Left ventricle myocardium superior (tissue), 1 donor: ENCODE measurements at places on chromosomes 3 and 15. TPM values are rescaled to one million over a fixed set of nuclear protein-coding genes. Genes with fewer than 3 reads are reported as not detected.
A peak's percentile ranks its signal among the peaks of the same experiment; 100 is the strongest.

DNA sequence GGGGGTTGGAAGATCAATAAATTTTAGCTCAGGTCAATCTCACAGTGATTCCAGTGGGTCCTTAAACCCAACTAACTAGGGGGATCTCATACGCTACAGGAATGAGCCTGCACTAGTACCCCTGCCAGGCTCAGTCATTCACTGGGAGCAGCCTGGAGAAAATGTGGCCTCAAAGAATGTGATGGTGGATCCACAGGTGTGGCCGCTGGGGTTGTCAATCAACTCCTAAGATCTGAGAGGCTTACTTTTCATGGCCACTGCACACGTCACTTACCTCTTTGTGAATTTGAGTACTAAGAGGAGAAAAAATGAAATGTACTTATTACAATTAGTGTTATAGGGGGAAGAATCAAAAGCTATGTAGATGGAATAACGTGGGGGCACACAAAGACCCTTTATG lies 17.5 kb upstream of the FNDC3B start:
- DNase-seq: no peak

- no peak for DNase-seq
Measured at GRCh38 chr15:32888221-32888761, 170.5 kb downstream of the GREM1 start.

DNA sequence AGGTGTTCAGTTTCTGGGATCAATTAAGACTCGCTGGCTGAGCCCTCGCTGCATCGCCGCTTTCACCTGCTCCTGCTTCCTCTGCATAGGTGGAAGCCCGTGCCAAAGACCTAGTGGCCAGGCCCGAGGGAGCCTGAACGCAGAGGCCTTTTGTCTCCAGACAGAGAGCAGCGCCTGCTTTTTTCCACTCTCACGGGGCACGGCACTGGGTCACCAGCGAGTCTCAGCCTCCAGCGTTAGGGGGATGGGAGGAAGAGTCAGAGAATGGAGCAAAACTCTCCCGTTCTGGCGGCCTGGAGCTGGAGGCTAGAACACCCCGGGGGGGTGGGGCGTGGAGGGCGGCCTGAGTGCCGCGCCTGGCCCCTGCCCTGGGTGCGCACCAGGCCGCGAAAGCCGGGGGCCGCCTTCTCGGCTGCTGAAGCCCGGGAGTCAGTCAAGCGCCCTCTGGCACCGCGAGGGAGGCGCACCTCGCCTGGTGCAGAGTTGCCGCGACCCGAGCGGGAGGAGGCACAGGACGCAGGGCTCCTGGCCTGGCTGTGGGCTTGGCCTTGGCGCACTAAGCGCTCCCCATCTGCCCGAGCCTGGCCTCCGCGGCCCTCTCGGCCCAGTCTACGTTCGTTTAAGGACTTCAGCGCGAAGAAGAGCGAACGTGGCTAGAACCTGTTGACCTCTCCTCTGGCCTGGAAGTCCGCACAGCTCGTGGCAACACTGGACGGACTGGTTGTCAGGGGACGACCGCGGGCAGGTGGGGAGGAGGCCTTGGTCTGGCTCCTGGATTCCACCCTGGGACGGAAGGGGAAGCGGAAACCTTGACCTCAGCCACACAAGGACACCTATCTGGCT lies 21.5 kb downstream of the NR2F2 start:
- no peak for DNase-seq

- DNase-seq: no peak
Measured at GRCh38 chr15:66261056-66261455, 7.5 kb upstream of the MEGF11 start.

GRCh38 chr3:24682141-24682547 lies 187.5 kb upstream of the THRB start:
- no peak for DNase-seq

- no peak for DNase-seq
Measured at GRCh38 chr3:102074946-102075345, 225.6 kb downstream of the NFKBIZ start.

GRCh38 chr15:67097930-67098740 lies 32.7 kb downstream of the SMAD3 start:
- peak; percentile 53 for DNase-seq

GRCh38 chr3:52025453-52025852 lies 29.8 kb upstream of the RPL29 start:
- peak; percentile 60 for DNase-seq

DNA sequence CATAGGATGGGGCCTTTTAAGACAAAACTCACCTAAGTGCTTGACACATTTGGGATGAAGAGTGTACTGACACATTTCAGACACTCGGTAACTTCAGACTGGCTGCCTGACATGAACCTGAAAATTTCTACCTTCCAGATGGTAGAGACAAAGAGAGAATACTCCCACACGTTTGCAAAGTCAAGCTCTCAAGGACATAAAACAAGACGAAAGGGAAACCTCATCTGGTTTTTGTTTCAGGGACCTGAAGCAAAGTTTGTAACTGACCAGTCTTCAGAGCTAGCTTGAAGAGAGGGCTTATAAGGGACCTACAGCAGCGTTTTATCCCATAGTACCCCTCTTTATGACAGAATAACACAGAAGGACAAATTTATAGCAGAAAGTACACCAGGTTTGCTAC lies 41.9 kb downstream of the ZNF621 start:
- no peak for DNase-seq

DUOX1 gene
- 0.50 TPM for total RNA-seq

LDHAL6B gene
- not detected for total RNA-seq
